Sigmoid colon (tissue), 7 donors: ENCODE measurements at places on chromosomes 11 and 22. TPM values are rescaled to one million over a fixed set of nuclear protein-coding genes. Genes with fewer than 3 reads are reported as not detected.

- no peak overlapping the region for H3K4me3 ChIP-seq
- DNase-seq, result no peak
- no peaks in the 10 kb centered on the region for H3K36me3 ChIP-seq
- peaks cover 22% of the 10 kb centered on the region for H3K27me3 ChIP-seq
These were observed 1.5 kb upstream of the CLDN5 start for GRCh38 chr22:19525666-19526065.

GRCh38 chr22:42951093-42951710 lies 63.7 kb downstream of the PACSIN2 start:
- no peaks in the 10 kb centered on the region for H3K27me3 ChIP-seq
- H3K27ac ChIP-seq, result peak overlapping the region; percentile 58
- DNase-seq, result no peak
- no peaks in the 10 kb centered on the region for H3K36me3 ChIP-seq
- no peak overlapping the region for H3K4me3 ChIP-seq

PDE3B gene
- 78.8 TPM for total RNA-seq

GRCh38 chr11:61477126-61477525 lies 31.4 kb upstream of the LRRC10B start:
- no peaks in the 10 kb centered on the region for H3K27me3 ChIP-seq
- no peak overlapping the region for H3K4me3 ChIP-seq
- no peaks in the 10 kb centered on the region for H3K36me3 ChIP-seq
- no peak for DNase-seq
- H3K4me1 ChIP-seq, result peaks cover 35% of the 10 kb centered on the region

GRCh38 chr22:47048123-47049077 lies 285.9 kb downstream of the TBC1D22A start:
- H3K36me3 ChIP-seq, result no peaks in the 10 kb centered on the region
- no peaks in the 10 kb centered on the region for H3K4me1 ChIP-seq
- no peak overlapping the region for H3K27ac ChIP-seq

TRIM3 gene
- 22.5 TPM for total RNA-seq

SLC16A8 gene
- not detected for total RNA-seq

- H3K36me3 ChIP-seq, result peaks cover 23% of the 10 kb centered on the region
- no peak overlapping the region for H3K4me3 ChIP-seq
- peak; percentile 75 for DNase-seq
- peaks cover 8% of the 10 kb centered on the region for H3K4me1 ChIP-seq
These were observed 55.9 kb downstream of the PPFIA1 start for GRCh38 chr11:70326365-70326811.

DNA sequence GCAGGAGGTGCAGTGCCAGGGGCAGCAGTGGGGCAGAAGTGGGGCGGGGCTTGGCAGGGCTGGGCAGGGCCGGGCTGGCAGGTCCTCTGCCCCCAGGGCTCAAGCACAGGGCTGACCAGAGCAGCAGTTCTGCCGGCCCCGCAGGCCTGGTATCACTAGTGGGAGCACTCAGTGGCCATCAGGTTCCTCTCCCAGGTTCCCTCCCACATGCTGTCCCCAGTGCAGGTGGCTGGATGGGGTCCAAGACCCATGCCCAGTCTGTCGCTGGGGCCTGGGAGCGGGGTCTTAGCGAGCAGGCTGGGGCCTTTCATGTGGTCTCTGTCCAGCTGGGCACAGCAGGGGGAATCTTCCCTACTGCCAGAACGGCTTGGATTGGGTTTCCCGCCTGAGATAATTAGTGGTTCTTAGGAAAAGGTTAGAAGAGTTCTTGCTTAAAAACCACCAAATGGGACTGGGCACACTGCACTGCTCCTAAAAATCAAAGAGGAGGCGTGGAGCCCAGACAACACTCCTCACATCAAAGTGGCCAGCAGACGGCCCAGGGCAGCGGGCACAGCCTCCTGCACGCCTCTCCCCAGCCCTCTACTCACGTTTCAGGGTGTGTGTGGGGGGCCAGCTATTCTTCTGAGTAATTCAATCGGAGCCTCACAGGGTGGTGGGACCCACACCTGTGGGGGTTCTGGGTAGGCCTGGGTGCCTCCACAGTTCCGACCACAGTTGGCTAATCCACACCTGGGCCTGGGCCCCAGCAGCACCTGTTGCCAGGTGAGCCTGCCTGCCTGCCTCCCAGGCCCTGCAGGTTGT lies 45.6 kb downstream of the TPCN2 start:
- H3K4me3 ChIP-seq, result no peak overlapping the region
- H3K4me1 ChIP-seq, result no peaks in the 10 kb centered on the region
- H3K27ac ChIP-seq, result no peak overlapping the region
- H3K36me3 ChIP-seq, result no peaks in the 10 kb centered on the region

IFITM10 gene
- 1.4 TPM for total RNA-seq

DMC1 gene
- total RNA-seq, result 0.68 TPM

MISFA gene
- total RNA-seq, result not detected

DNA sequence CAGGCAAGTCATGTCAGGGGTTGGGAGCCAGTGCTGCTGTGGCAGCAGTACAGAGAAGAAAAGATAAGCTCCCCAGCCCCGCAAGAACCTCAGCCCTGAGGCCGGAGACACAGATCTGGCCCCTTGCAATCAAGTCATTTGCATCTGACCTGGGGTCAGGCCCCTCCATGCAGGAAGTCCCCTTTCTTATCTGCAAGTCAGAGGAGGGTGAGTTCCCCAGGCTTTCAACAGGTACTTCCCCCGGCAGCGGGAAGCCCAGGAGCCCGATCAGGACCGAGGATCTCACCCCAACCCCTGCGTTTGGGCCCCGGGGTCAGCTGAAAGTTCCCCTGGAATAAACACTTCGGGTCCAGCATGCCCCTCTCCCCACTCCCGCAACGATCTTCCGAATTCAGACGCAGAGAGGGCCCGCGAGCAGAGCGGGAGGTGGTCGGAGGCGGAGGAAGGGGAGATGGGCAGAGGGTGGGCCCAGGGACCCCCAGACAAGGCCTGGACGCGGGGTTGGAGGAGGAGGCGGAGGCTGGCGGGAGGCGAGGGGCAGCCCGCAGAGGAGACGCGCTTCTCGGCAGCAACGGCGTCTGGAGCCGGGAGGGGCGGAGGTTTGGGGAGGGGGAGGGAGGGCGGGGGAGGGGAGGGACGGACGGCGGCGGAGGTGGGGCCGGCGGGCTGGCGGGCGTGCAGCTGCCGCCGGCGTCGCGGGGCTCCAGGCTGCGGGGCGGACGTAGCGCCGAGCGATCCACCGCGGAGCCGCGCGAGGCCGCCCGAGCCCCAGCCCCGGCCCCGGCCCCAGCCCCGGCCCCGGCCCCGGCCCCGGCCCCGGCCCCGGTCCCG lies at the start of gene TSPAN18:
TSS of gene TSPAN18 (plus strand) at position 680 of the 831 bp plus-strand sequence. CDS start 179,455 bp downstream, outside the sequence.
- no peaks in the 10 kb centered on the region for H3K36me3 ChIP-seq
- H3K27ac ChIP-seq, result peak within 1 kb of the TSS; percentile 90
- DNase-seq, result peak; percentile 68
- no peaks in the 10 kb centered on the region for H3K27me3 ChIP-seq
- H3K4me3 ChIP-seq, result peak within 1 kb of the TSS; percentile 72
- peaks cover 38% of the 10 kb centered on the region for H3K4me1 ChIP-seq

- H3K4me3 ChIP-seq, result no peak overlapping the region
- no peaks in the 10 kb centered on the region for H3K27me3 ChIP-seq
- no peak for DNase-seq
- H3K36me3 ChIP-seq, result no peaks in the 10 kb centered on the region
- H3K27ac ChIP-seq, result no peak overlapping the region
- no peaks in the 10 kb centered on the region for H3K4me1 ChIP-seq
These were observed 236.8 kb downstream of the DCDC1 start for GRCh38 chr11:31132531-31133421.

DNA sequence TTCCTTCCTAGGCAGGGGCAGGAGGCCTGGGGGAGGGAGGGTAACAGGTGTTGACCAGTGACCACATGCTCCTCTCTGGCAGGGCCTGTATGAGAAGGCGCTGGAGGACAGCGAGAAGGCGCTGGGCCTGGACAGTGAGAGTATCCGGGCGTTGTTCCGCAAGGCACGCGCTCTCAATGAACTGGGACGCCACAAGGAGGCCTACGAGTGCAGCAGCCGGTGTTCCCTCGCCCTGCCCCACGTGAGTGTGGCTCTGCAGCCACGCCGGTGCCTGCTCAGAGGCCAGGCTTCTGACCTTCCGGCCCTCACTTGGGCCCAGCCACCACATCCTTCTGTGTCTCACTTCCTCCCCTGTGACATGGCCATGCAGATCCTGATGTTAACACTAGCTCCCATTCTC lies 25.8 kb downstream of the ZC3H7B start:
- DNase-seq, result no peak
- no peak overlapping the region for H3K27ac ChIP-seq
- H3K36me3 ChIP-seq, result peaks cover 64% of the 10 kb centered on the region
- no peaks in the 10 kb centered on the region for H3K27me3 ChIP-seq

DNA sequence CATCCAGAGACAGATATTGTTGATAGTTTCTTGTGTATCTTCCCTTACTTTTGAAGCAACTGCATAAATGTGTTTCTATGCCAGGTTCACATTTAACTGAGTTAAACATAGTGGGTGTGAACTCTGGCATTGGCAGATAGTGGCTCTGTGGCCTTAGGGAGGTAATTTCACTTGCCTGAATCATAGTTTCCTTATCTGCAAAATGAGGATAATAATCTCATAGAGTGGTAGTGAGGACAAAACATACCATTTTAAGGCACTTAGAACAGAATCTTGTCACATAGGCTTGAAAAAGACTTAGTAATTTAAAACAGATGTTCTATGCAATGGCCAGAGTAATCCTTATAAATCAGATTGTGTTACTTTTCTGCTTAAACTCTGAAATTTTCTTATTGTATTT lies 56.4 kb upstream of the SYN3 start:
- no peak overlapping the region for H3K27ac ChIP-seq
- no peak for DNase-seq
- H3K4me3 ChIP-seq, result no peak overlapping the region
- H3K27me3 ChIP-seq, result no peaks in the 10 kb centered on the region
- H3K4me1 ChIP-seq, result no peaks in the 10 kb centered on the region

DNA sequence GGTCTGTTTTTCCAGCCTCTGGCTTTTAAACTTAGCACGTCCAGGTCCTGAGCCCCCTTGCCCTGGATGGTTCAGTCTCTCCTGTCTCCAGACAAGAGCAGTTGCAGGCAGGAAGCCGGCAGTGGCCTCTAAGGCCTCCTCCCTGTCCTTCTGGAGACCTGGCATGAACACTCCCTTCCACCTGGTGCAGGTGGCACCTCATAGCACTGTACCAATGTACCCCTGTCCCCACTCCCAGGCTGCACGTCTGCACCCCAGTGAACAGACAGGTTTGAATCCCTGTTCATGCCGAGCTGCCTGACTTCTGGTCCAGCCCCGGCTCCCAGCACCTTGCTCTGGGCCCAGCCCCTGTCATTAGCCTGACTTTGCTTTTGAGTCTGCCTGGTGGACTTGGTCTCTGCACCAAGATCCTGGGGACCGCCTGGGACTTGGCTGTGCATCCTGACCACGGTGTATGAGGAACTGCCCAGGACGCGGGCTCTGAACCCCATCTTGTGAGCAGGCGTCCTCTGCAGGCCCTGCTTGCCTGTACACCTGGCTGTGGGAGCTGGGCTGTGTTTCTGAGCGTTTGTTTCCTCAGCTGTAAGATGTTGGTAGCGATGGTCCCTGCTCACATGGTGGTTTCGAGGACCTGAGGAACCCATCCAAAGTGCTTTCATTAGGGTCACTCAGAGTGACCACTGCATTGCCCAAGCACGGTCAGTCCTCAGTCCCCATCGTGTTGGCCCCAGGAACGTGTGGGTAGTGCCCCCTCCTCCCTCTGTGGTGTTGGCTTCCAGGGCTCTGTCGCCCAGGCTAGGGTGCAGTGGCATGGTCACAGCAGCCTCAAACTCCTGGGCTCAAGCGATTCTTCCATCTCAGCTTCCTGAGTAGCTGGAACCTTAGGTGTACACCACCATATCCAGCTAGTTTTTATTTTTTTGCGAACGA lies 75.0 kb upstream of the SHANK2 start:
- no peaks in the 10 kb centered on the region for H3K4me1 ChIP-seq
- H3K27me3 ChIP-seq, result no peaks in the 10 kb centered on the region
- no peak overlapping the region for H3K4me3 ChIP-seq
- no peak overlapping the region for H3K27ac ChIP-seq

RAC2 gene
- 6.4 TPM for total RNA-seq

GRCh38 chr11:2929531-2929949 lies 320 bp upstream of the PHLDA2 start:
- peak; percentile 72 for DNase-seq
- H3K4me3 ChIP-seq, result no peak overlapping the region
- H3K27me3 ChIP-seq, result peaks cover 15% of the 10 kb centered on the region
- peak overlapping the region; percentile 28 for H3K27ac ChIP-seq

GRCh38 chr22:38841635-38842034 lies 2.2 kb downstream of the NPTXR start:
- no peaks in the 10 kb centered on the region for H3K4me1 ChIP-seq
- no peak overlapping the region for H3K27ac ChIP-seq
- no peak overlapping the region for H3K4me3 ChIP-seq
- no peak for DNase-seq
- no peaks in the 10 kb centered on the region for H3K36me3 ChIP-seq

CARD18 gene
- not detected for total RNA-seq

OR52N2 gene
- not detected for total RNA-seq

OR5B21 gene
- total RNA-seq, result not detected

GRCh38 chr11:66856496-66857233 lies at the start of gene LRFN4:
TSS of gene LRFN4 (plus strand) at chr11:66857064. CDS start at chr11:66857745, 681 bp downstream.
- peak; percentile 71 for DNase-seq
- H3K36me3 ChIP-seq, result no peaks in the 10 kb centered on the region
- peak within 1 kb of the TSS; percentile 90 for H3K27ac ChIP-seq
- H3K4me1 ChIP-seq, result peaks cover 7% of the 10 kb centered on the region

- H3K27ac ChIP-seq, result no peak overlapping the region
- H3K4me3 ChIP-seq, result no peak overlapping the region
- peaks cover 14% of the 10 kb centered on the region for H3K36me3 ChIP-seq
These were observed 10.1 kb downstream of the MCM5 start for GRCh38 chr22:35409783-35410662.

DNA sequence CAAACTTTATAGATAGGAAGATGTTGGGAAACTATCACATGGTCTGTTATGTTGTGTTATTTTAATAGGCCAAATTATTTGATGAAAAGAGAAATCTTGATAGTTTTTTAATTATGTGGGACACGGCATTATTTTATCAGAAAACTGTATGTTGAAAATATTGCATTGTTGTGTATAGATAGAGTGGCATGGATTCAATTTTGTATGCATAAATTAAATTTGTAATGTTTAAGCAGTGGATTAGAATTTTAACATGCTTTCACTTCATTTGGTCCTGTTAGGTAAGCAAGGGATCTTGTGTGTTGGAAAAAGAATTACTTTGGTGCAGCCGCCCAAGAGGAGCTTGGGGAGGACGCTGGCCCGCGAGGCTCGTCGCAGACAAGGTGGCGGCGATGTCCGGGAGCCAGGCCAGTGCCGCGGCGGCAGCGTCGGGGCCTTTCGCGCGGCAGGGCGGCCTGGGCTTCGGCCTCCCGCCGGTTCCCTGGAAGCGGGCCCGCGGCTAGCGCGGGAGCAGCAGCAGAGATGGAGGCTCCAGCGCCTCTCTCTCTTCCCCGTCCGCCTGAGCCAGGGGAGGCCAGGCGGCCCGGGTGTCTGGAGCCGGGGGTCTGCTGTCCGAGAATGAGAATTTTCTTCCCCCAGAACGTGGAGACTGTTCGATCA lies 82.7 kb downstream of the GGT1 start:
- no peak for DNase-seq
- no peaks in the 10 kb centered on the region for H3K36me3 ChIP-seq
- H3K27ac ChIP-seq, result no peak overlapping the region
- H3K4me1 ChIP-seq, result peaks cover 6% of the 10 kb centered on the region
- peak overlapping the region; percentile 38 for H3K4me3 ChIP-seq
